ENCODE measurements at places on chromosomes 3 and 15.

- DNase-seq = no peak
These were observed 5.9 kb downstream of the ACVR2B start for GRCh38 chr3:38459499-38460048.

DNA sequence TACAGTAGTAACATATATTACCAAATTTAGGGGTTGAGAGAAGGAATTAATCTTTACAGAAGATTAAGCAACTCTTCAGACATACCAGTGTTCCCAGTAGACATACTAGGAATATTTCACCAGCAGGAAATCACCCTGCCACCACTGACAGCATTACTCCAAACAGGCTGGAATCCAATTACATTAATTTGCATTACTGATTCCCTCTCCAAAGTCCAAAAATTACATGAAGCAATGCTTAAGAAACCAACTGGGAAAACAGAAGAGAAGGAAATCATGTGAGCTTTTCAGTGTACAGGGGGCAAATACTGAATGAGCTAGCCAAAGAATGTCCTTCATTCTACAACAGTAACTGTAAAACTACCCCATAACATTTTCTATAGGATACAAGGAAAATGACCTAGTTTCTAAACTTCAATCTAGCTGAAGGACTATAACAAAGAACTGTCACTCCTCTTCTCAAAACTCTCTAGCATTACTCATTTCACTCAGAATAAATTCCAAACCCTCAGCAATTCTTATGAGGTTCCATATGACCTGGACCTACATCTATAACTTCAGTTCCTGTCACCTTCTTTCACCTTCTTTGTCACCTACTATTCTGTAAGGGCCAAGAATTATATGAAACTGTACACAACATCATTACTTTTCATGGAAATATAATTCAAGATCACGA lies 72.7 kb downstream of the INO80 start:
- DNase-seq = no peak

GRCh38 chr3:140845882-140846281 lies 95.8 kb upstream of the SLC25A36 start:
- DNase-seq = no peak

GRCh38 chr15:100276506-100276905 lies 65.3 kb downstream of the ADAMTS17 start:
- no peak for DNase-seq

DNA sequence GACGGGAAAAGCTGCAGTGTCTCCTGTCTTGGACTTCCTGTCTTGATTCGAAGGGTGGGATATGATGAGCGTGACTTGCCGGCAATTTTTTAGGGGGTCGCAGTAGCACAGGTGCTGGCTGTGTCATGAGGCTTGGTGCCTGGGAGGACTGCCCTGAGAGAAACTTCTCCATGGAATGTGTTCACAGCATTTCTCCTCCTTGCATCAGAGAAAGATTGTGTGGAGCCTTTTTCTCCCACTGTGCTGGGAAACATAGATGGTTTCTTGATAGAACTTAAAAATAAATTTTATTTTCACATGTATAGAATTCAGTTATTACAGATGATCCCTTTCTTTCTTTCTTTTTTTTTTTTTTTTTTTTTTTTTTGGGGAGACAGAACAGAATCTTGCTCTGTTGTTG lies 121.4 kb downstream of the KLHL25 start:
- no peak for DNase-seq
